ENCODE measurements at places on chromosomes 7 and 10.

- DNase-seq = no peak
Measured at GRCh38 chr10:26805567-26806245, 55.1 kb downstream of the ABI1 start.

GRCh38 chr7:43750016-43750887, 8.2 kb upstream of the BLVRA start:
- no peak for DNase-seq

DNA sequence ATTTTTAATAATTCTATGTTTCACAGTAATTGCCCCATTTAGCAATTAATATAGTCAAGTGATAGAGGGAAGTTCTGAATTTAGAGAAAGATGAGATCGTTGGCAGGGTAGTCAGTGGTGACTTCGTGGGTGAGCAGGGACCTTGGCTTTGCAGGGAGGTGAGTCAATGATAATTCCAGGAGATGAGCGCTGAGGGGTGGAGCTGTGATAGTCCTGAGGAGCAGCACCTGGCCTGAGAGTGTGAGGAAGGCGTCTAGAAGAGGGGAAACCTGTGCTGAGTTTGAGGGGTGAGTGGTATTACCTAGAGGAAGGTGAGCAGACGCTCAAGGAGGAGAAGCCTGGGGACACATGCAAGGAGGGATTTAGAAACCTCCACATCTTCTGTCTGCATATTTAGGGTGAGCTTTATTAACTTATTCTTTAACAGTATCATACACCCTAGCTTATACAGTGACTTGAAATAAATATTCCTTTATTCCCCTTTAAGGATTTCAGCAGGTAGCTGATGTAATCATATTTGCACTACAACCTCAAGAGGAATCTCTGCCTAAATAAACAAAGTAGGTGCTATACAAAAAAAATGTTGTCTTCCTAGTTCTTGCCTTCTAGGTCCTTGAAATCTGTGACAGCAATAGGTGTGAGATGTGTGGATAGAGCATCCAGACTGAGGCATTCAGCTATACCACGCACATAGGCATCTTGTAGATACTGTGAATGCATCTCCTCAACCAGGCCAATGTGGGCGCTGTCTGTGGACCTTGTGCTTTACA, 2.1 kb upstream of the TRIL start:
- no peak for DNase-seq

DNA sequence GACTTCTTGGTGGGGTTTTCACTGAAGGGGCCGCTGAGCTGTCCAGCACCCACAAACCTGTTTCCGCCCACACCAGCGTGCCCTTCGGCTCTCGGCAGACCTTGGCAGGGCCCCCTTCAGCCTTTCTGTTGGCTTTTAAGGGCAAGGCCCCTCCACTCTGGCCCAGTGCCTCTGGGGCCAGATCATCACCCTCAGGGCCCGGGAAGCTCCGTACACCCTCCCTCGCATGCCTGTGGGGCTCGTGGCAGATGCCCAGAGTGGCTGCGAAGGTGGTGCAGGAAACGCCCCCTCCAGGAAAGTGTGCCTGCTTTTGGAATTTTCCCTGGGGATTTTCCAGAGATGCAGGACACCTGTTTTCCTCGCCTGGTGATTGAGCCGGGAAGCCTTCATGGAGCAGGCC, 7.0 kb downstream of the LHPP start:
- DNase-seq = no peak

GRCh38 chr7:1187127-1187526, 27.1 kb upstream of the ZFAND2A start:
- DNase-seq = no peak
